ENCODE measurements at places on chromosomes 12 and 14.

- DNase-seq = no peak
These were observed 100.1 kb downstream of the PAH start for GRCh38 chr12:102816816-102817434.

DNA sequence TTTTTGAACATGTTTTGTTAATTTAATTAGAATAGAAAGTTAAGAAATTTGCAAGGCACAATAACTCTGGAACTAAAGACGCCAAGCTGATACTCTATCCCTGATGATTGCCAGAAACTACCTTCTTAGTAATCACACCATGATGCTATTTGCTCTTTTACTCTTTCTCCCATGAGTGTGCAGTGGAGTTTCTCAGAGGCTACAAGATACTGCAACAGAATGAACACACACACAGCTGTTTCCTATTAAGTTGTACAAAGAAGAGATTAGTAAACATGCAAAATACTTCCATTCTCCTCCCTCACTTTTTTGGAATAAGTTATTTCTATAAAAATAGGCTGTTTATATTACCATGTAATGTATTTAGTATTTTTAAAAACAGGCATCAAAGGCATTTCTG lies 1367.5 kb downstream of the AACS start:
- no peak for DNase-seq

- DNase-seq = no peak
These were observed 1.9 kb upstream of the DHRS4 start for GRCh38 chr14:23951590-23952201.

- DNase-seq = no peak
These were observed 3.7 kb downstream of the USP44 start for GRCh38 chr12:95547522-95548055.

- DNase-seq = no peak
These were observed 739.6 kb upstream of the TBX3 start for GRCh38 chr12:115423546-115423987.

- DNase-seq = no peak
These were observed 19.4 kb downstream of the ACADS start for GRCh38 chr12:120744922-120745493.

DNA sequence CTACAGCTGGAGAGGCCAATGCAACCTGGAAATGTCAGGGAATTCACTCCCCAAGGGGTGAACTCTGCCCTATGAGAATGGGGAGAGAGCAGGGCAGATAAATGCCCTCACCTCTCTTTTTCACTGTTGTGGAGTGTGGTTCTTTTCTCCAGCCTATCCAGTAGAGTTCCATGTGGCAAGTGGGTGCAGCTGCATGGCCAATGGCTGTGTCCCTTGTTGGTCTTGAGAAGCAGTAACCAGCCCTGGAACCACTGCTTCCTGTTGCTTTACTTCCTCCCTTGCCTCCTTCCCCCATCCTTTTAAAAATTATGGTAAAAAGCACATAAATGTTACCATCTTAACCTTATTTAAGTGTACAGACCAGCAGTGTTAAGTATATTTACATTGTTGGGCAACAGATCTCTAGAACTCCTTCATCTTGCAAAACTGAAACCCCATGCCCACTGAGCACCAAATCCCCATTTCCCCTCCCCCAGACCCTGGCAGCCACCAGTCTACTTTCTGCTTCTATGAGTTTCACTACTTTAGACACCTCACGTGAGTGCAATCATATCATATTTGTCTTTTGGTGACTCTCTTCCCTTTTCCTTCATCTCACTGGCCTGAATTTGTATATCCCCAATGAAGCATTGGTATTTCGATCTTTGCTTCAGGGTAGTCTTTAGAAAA lies 77.0 kb upstream of the GRIP1 start:
- DNase-seq = no peak

DNA sequence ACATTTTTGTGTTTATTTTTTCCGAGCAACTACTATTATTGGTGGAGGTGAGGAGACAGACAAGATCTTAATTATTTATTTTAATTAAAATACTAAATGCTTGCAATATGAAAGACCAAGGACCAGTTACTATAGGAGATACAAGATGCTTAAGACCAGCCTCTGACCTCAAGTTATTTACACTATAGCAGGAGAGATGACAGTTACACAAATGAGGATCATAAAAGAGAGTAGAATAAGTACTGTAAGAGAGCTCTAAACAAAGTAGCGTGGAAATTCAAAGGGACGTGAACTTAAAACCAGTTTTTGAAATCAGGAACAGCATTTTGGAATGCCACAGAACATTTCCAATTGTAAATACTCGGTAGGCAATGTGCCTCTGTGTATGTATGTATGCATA lies 128.0 kb upstream of the ATF1 start:
- DNase-seq = no peak

DNA sequence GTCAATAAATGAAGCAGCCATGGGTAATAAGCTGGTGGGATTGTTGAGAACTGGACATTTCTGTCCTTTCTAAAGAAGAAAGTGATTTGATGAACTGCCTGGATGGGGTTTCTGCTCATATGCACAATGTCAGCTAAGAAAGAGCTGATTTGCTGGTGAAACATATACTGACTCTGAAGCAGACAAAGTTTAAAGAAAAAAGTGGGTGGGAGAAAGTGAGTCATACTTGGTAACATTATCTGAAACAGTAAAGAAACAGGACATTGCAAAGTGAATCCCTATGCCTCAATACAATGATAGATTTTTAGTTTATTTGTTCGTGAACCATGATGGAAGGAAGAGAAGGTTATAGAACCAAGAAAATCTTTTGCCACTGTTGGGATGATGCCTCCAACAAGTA lies 95.6 kb upstream of the DNM1L start:
- DNase-seq = no peak

DNA sequence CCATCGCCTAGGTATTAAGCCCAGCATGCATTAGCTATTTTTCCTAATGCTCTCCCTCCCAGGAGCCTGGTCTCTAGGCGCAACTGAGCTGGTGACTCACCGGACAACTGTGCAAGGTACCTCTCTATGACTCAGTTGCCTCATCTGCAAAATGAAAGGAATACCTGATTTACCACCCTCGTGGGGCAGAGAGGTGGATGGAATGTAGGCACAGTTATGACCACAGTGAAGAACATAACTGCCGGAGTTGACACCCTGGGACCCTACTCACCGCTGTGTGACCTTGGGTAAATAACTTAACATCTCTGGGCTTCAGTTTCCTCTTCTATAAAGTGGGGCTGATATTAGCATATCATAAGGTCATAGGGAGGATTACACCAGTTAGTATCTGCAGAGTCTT lies 22.6 kb downstream of the BCL11B start:
- no peak for DNase-seq

DNA sequence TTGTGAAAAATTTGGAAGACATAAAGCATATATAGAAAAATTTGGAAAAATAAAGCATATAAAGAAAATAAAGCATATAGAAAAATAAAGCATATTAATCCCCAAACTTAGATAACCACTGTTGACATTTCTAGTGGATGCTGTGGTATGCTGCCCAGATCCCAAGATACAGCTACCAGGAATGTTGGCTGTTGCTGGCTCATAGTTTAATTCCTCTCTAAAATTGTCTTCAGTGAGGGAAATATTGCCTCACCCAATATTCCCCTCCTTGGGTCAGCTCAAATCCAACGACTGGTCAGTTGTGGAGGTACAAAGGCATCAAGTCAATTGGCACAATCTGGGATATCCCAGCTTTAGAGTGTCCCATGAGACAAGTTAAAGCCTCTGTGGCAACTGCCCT lies 10.1 kb upstream of the KICS2 start:
- DNase-seq = no peak

- no peak for DNase-seq
These were observed 256.1 kb downstream of the NAV3 start for GRCh38 chr12:78086553-78087362.

- no peak for DNase-seq
These were observed 57.2 kb downstream of the CLMN start for GRCh38 chr14:95262511-95262891.

- no peak for DNase-seq
These were observed 59.1 kb downstream of the FBRSL1 start for GRCh38 chr12:132549059-132549458.

GRCh38 chr14:74763803-74764531 lies 851 bp downstream of the YLPM1 start:
- DNase-seq = peak; percentile 2

- no peak for DNase-seq
These were observed 2.0 kb upstream of the MAP4K5 start for GRCh38 chr14:50534416-50534815.

DNA sequence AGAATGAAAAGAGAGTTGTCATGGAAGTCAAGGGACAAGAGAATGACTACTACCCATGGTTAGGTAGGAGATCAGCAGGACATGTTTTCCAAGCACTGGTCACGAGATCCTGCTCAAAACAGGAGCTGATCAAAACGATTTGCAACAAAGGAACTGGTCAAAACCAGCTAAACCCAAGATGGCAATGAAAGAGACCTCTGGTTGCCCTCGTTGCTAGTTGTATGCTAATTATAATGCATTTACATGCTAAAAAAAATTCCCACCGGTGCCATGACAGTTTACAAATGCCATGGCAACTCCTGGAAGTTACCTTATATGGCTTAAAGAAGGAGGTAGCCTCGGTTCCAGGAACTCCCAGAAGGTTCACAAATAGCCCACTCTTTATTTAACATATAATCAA lies 95.0 kb upstream of the OTX2 start:
- DNase-seq = no peak

DNA sequence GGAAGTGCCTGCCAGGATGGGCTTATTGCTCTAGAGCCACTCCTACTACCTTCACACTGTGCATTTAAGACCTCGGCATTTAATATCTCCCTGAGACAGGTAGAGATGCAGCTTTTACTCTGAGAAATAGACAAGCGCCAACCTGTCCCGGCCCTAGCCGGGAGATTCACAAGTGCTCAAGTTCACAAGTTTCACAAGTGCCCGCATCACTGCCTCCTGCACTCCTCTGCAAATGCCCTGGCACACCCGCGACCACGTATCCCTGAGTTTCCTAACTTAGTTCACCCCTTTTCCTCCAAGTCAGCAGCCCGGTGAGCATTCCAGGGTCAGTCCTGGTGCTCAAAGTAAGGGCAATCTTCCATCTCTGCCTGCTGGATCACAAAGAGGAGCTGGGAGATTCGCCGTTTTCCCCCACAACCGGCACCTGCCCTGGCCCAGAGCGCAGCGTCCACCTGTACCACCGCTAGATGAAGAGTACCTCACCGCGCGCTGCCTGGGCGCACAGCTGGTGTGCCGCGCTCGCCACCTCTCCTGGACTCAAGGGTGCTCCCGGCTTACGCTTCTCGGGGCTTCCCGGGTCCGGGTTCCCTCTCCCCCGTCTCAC lies 5.0 kb upstream of the SLC38A4 start:
- no peak for DNase-seq

DNA sequence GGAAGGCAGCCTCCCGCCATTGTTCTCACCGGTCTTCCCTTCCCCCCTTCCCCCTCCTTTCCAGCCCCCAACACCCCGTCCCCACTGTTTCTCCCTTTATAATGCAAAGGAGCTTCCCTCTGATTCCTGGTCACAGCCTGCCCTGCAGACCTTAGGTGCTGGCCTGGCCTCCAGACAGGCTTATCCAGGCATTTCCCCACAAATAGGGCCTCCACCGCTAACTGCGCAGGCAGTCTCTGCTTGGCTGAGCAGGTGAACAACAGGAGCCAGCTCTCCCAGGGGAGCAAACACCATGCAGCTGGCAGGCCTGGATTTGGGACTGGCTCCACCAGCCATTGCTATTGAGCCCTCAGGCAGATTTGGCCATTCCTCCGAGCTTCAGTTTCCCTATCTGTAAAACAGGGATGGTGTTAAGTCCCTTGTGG lies 46.0 kb downstream of the SMIM41 start:
- no peak for DNase-seq

DNA sequence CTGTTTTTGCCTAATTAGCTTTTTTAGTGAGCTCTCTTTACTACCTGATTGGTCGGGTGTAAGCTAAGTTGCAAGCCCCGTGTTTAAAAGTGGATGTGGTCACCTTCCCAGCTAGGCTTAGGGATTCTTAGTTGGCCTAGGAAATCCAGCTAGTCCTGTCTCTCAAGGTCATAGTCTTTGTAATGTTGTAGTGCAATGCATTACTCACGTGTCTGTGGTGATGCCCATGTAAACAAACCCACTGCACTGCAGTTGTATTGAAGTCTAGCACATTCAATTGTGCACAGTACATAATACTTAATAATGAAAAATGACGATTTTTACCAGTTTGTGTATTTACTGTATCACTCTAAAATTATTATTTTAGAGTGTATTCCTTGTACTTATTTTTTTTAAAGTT lies 335.5 kb downstream of the NUAK1 start:
- DNase-seq = no peak

- DNase-seq = no peak
These were observed 108.4 kb downstream of the EXOC5 start for GRCh38 chr14:57160333-57160732.

GRCh38 chr14:104393898-104394381 lies 185.6 kb upstream of the C14orf180 start:
- DNase-seq = no peak

GRCh38 chr12:99131751-99132199 lies 486.7 kb downstream of the APAF1 start:
- peak; percentile 13 for DNase-seq

DNA sequence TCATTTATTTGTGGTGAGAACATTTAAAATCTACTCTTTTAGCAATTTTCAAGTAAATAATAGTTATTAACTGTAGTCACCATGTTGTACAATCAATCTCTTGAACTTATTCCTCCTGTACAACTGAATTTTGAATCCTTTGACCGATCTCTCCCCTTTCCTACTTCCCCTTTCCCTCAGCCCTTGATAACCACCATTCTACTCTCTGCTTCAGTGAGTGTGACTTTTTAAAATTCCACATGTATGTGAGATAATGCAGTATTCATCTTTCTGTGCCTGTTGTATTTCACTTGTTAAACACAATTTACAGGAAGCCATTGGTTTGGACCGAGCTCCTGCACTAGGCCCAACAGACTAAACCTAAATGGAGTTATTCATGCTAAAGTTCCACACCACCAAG lies 458.9 kb upstream of the PDE3A start:
- DNase-seq = no peak
